CD4-positive, CD25-positive, alpha-beta regulatory T cell (primary cell): ENCODE measurements at places on chromosomes 4 and X. TPM values are rescaled to one million over a fixed set of nuclear protein-coding genes. Genes with fewer than 3 reads are reported as not detected.

GRCh38 chrX:108699368-108699767 is 37.0 kb downstream of the IRS4 start:
- no peak for DNase-seq
- no peaks in the 10 kb centered on the region for H3K27me3 ChIP-seq
- H3K36me3 ChIP-seq = no peaks in the 10 kb centered on the region

DNA sequence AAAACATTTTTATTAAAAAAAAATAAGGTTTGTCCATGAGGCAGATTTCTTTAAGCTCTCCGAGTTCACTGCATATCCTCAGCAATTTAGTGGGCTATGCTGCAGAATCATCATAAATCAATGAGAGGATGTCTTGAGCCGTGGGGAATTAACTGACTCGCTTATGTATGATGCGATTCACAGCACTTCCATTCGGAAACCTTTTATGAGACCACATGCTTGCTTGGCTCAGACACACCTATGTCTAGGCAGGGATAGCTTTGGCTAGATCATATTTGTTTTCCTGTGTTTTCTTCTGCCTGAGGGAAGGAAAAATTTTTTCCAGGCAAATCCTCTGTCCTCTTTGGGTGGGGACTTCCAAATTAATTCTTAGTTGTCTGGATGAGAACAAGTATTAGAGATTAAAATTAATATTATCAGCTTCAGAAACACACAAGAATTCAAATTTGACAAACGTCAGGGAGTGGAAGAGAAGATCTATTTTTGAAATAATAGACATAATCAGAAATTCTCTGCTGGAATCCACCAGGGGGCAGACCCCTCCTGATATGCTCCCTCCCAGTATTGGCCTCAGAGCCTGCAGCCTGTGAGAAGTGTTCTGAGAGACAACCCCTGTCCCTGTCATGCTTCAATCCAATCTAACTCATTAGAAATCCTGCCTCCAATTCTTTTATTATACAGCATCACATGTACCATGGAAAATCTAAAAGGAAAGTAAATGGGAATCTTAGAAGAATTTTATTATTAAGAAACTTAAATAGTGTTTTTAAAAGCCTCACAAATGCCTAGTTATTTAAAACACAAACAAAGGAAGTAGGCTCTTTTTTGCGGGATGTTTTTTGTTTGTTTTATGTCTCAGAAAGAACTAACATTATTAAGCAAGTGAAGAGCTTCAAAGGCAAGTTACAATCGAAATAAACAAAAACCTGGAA is 345.1 kb upstream of the TACR3 start:
- no peak overlapping the region for H3K4me3 ChIP-seq
- H3K4me1 ChIP-seq = no peaks in the 10 kb centered on the region
- peak; percentile 9 for DNase-seq
- no peak overlapping the region for H3K27ac ChIP-seq
- H3K36me3 ChIP-seq = no peaks in the 10 kb centered on the region
- H3K27me3 ChIP-seq = no peaks in the 10 kb centered on the region

GRCh38 chrX:10926404-10926803 is 184.7 kb upstream of the HCCS start:
- no peaks in the 10 kb centered on the region for H3K4me1 ChIP-seq
- no peaks in the 10 kb centered on the region for H3K36me3 ChIP-seq
- no peaks in the 10 kb centered on the region for H3K27me3 ChIP-seq

GRCh38 chr4:107888237-107888636 is 43.1 kb upstream of the CYP2U1 start:
- no peak overlapping the region for H3K4me3 ChIP-seq
- no peaks in the 10 kb centered on the region for H3K27me3 ChIP-seq
- H3K36me3 ChIP-seq = no peaks in the 10 kb centered on the region
- DNase-seq = no peak
- H3K4me1 ChIP-seq = no peaks in the 10 kb centered on the region

GRCh38 chr4:7144374-7145290 is 47.7 kb upstream of the SORCS2 start:
- DNase-seq = no peak
- H3K4me1 ChIP-seq = no peaks in the 10 kb centered on the region
- no peak overlapping the region for H3K27ac ChIP-seq
- H3K4me3 ChIP-seq = no peak overlapping the region
- no peaks in the 10 kb centered on the region for H3K27me3 ChIP-seq
- no peaks in the 10 kb centered on the region for H3K36me3 ChIP-seq

- no peaks in the 10 kb centered on the region for H3K36me3 ChIP-seq
- DNase-seq = no peak
- H3K4me1 ChIP-seq = no peaks in the 10 kb centered on the region
- H3K4me3 ChIP-seq = no peak overlapping the region
Observed at GRCh38 chrX:150940844-150941495, 42.2 kb upstream of the HMGB3 start.

Gene TRAM1L1
- total RNA-seq = not detected

Gene KDR
- not detected for total RNA-seq

Gene UNC5C
- not detected for total RNA-seq
